Fibroblast of the conjunctiva (primary cell): ENCODE measurements at places on chromosomes 2 and 18.

DNA sequence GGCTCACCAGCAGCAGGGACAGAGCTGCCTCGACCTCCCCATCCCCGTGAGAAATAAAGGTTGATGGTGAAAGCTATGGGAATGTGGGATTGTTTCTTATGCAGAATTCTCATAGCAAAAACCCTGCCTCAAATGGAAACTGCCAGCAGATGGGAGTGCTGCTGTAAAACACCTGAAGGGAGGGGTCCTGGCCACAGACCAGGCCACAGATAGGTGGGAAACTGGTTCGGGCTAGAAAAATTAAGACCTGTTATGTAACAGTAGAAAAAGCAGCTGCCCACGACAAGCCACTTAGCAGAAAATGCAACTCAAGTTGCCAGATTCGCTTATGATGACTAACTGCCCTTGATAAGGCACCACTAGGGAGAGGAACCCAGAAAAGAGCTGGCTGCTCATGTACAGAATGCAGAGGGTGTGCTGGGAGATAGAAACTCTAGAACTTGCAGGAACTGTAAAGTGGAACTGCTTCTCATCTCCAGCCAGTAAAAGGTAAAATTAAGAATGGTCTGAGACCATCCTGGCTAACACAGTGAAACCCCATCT is 114.5 kb upstream of the SALL3 start:
- no peak for DNase-seq

GRCh38 chr2:42588121-42588520 is 19.7 kb downstream of the MTA3 start:
- DNase-seq = no peak

- no peak for DNase-seq
Measured at GRCh38 chr2:137983581-137983980, 19.3 kb downstream of the HNMT start.

GRCh38 chr18:8615397-8616027 is 6.3 kb downstream of the RAB12 start:
- DNase-seq = peak; percentile 76

DNA sequence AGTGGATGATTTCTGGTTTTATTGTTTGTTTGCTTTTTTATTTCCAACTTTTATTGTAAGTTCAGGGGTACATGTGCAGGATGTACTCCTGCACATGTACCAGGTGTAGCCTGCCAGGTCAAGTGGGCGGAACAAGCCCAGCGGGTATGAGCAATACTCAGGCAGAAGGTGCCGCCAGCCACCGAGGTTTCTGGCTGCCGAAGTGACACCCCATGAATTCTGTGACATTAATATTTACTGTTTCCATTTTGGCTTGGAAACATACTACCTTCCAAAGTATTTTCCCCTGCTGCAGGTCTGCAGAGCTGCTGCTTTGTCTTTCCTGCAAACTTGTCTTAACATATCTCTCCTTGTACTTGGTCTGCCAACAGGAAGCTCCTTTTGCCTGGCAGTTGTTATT is 78.5 kb downstream of the PTPN4 start:
- DNase-seq = no peak

DNA sequence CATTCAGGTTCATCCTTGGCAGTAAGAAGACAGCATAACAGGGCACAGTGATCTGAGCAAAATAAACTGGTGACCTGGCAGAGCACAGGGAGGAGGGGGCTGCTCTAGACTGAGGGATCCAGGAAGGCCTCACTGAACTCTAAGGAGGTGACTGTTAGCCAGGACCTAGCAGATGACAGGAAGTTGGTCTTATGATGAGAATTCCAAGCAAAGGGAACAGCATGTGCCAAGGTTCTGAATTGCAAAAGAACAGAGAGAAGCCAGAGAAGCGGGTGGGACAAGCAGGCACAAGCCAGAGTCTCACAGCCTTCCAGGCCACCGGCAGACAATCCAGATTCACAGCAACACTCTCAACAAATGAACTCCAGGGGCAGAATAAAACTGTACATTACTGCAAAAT is 152.7 kb upstream of the PTPRM start:
- no peak for DNase-seq

DNA sequence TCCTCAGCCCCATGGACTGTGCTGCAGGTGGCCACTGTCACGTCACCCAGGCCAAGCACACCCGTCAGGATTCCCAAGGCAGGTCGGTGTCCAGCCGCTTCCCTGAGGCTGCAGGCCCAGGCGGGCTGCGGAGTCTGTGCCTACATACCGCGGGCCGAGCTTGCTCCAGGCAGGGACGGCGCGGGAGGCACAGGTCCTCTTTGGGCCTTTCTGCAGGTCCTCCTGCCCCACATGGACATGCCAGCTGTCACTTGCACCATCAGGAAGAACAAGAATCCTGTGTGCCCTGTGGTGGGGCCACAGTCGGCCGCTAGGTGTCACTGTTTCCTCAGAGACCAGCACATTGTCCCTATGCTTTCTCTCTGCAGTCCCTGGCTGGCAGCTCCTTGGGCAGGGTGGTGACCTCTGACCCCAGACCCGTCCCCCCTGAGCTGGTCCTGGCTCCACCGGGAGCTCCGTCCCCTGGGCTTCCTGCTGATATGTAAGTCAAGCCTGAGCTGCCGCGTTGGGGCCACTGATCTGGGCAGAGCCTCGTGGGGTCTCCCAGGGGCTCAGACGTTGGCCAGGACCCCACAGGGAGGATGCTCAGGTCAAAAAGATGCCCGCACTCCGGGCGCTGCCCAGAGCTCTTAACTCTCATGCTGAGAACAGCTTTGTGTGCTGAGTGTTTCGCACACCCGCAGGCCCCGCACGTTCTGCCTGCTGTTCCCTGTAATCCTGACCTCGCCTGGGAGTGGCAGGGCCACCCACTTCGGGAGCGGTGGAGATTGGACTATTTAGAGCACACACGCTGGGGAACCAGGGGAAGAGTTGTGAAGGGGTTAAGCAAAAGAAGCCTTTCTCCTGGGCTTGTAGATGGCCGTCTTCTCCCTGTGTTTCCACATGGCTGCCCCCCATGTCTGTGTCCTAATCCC is 17.3 kb upstream of the AGXT start:
- peak; percentile 60 for DNase-seq

DNA sequence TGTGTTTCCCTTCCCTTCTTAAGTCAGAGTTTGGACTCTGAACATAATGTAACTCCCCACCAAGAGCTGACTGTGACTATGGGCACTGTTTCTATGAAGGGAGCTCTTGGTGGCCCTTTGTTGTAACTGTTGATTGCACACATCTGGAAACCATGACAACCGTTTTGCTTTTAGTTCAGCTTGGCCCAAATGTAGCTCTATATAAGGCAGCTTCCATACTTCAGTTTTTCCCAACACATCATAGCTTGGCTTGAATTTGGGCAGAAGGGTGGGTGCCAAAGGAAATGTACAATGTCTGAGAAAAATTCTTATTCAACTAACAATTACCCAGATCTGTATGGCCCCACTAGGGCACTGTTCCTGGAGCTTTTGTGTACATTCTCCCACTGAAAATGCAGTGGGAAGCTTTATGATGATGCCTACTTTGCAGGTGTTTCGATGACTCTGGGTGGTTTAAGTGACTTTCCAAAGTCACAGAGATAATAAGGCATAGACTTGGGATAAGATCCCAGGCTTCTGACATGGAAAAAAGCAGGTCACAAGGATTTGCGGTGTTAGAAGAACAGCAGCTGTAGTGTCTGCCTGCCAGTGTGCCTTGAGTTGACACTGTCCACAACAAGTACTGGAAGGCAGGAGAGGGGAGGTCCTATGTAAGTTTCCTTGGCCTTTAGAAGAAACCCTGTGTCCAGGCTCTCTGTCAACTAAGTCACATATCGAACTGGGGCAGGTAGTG is 2.4 kb upstream of the CETN1 start:
- peak; percentile 26 for DNase-seq

DNA sequence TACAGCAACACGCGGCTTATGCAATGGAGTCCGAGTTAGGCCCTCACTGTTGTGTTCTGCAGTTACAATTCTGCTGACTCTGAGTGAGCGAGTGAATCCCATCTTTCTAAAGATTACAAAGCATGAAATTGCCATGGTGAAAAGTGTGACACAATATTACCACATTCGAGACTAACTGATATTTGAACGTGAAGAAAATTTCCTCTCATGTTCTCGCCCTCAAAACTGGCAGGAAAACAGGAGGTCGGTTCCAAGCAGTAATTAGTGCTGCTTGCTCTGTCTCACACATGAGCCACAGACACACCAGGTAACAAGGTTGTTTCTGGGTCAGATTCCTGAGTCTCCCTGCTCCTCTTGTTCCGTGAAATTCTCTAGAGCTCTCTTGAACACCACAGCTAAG is 93.7 kb upstream of the RIOK3 start:
- DNase-seq = no peak

GRCh38 chr2:231361701-231362554 is 33.6 kb upstream of the B3GNT7 start:
- DNase-seq = no peak

DNA sequence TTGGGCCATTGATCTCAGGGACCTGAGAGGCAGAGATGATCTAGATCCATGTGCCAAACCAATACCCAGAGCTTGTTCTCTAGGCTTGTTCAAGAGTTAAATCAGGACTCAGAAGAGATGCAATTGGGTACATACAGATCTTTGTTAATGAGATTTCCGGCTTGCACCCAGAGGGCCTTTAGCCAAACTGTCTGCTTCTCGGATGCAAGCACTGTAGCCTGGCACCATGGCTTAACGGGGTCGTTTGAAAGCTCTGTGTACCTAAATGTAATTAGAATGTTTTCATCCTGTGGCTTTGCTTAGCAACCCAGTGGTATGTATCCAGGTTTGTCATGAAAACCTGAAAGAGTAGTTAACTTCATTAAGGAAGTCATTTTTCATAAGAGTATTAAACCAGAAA is 94.2 kb downstream of the TPGS2 start:
- DNase-seq = no peak

- DNase-seq = no peak
Measured at GRCh38 chr2:42164046-42164445, 5.1 kb upstream of the EML4 start.
